ENCODE measurements at places on chromosomes 12 and 14.

- DNase-seq: no peak
These were observed 1.2 kb downstream of the KCNK13 start for GRCh38 chr14:90062822-90063539.

DNA sequence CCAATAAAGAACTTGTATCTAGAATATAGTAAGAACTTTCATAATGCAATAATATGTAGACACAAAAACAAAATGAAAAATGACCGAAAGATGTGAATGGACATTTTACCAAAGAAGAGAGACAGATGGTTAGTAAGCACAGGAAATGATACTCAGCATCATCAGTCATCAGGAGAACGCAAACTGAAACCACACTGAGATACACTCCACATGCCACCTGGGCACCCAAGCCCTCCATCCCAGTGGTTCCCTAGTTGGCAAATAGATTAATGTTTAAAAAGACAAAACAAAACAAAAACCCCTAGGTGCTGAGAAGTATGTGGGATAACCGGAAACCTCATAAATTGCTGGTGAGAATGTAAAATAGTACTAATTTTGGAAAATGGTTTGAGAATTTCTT, 26.8 kb upstream of the VPS33A start:
- DNase-seq: no peak

- DNase-seq: no peak
These were observed 53.6 kb upstream of the ARHGAP5 start for GRCh38 chr14:32023540-32023939.

DNA sequence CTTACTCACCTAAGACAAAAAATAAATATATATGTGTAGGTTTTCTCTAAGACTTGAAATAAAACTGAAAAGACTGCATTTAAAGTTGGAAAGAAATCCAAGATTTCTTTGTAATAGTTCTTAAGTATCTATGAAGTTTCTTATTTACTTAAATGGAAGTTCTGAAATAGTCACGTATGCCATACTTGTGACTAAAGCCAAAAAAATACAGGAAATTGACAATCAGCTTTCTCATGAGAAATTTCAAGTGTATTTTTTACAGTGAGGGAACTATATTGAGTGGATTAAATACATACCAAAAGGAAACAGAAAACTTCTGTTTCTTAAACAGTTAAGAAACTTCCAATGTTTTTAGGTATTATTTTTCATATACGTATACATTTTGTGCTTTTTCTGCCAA, 188.1 kb downstream of the DPY19L2 start:
- DNase-seq: no peak

DNA sequence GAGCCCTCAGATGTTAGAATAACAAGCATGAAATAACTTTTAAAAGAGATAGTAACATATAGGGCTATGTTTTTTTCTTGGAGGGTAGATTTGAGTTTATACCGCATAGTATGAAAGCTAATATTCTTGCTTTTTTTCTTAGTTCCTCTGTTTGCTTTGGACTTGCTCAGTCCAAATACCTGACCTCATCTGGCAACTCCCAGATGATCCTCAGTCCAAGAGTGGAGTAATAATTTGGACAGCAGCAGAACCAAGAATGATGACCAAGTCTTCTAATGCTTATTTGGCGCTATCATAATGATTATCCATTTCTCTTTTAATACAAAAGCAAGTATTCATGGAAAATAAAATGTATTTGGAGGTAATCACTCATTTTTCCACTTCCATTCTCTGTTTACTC, 45.6 kb downstream of the GUCY2C start:
- DNase-seq: no peak
